ENCODE measurements at places on chromosomes 16 and 17.
A peak's percentile ranks its signal among the peaks of the same experiment; 100 is the strongest.

- DNase-seq, result no peak
These were observed 92.5 kb upstream of the PLCG2 start for GRCh38 chr16:81686391-81687130.

- no peak for DNase-seq
These were observed 17.5 kb upstream of the DLX4 start for GRCh38 chr17:49951362-49952082.

- DNase-seq, result peak; percentile 8
These were observed 167.4 kb upstream of the CACNG5 start for GRCh38 chr17:66667491-66668030.

DNA sequence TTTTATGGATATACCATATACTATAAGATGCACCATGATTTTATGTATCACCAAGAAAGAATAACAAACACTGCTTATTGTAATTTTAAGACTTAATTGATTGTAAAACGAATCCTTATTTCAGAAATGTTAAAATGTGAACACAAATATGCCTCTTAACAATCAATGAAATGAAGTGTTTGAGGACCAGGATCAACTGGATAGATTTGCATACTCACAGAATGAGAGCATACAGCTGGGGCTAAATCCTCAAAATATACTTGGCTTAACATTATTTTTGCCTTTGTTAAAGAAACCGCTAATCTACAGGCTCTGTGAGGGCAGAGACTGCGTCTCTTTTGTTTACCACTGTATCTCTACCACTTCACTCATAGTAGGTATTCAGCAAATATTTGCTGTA is 93.6 kb downstream of the SPACA3 start:
- no peak for DNase-seq

- no peak for DNase-seq
These were observed 60.3 kb downstream of the GRIN2A start for GRCh38 chr16:10121897-10122425.

DNA sequence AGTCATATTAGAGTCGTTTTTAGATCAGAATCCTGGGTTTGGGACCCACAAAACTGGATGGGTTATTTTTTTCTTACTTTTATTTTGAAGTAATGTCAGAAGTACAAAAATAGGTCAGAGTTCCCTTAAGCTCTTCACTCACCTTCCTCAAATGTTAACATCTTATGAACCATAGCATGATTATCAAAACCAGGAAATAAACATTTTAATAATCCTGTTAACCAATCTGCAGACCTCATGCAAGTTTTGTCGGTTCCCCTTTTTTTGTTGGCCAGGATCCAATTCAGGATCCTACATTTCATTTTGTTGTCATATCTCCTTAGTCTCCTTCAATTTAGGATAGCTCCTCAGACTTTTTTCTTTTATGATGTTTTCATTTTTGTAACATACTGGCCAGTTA is 162.0 kb downstream of the CHD9 start:
- no peak for DNase-seq

DNA sequence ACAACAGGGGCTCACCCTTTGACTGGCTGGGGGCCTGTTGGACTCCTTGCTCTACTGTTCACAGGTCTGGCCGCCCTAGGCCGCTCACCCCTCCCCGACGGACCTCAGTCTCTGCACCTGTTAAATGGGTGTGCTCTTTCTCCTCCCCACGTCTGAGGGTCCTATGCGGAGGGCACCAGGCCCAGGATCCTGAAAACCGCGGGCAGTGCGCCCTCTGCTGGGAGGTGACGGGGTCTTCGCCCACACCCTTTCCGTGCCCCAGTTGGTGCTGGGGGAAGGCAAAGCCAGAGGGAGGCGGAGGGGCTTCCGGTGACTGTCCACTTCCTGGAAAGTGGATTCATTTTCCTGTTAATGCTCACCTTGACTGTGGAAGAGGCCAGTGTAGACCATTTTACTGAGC is 1010.9 kb downstream of the KCNJ18 start:
- no peak for DNase-seq

DNA sequence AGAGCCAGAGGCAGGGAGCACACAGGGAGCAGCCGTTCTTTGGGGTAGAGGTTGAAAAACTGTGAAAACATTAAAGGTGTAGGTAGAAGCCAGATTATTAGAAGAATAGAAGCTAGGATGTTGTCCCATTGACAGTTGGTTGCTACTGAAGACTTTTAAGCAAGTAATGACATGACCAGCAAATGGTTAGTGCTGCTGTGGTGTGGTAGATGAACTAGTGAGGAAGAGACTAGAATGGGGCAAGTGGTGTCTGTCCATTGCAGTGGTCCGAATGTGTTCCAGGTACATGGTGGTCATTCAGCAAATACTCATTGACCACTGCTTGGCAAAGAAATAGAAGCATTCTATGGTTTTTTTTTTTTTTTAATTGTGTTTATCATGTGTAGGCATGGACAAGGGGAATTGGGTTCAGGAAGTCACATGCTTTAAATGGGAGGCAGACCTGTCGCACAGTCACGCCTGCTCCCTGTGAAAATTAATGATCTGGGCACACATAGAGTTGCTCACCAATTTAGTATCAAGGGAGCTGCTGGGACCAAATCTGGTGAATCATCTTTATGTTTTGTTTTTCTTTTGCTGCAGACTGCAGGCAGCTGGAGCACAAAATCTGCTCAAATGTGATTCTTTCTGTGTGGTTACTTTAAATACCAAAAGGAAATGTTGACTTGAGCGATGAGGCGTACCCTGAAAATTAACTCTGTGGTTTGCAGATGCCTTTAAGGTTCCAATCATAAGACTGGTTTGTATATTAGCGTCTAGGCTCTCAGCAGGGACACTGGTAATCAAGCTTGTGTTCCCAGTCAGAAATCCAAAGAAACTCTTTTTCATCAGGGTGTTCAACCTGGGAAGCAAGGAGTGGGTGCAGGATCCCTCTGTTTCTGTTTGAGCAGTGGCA is 30.7 kb downstream of the YPEL2 start:
- DNase-seq, result no peak

DNA sequence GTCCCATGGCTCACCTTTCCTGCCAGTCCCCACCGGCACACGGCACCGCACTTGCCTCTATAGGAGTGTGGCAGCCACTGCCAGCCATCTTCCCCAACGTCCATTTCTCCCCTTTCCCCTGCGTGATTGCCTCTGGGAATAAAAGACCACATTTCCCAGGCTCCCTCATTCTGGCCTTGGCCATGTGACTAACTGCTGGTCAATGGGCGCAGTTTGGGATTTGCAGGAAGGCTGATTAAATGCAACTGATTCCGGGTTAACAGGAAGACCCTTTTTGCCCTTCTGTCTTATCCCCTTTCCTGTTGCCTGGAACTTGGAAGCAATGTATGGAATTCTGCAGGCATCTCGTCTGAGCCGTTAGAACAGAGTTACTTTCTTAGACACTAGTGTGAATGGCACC is 3.0 kb downstream of the BTBD17 start:
- DNase-seq, result no peak

DNA sequence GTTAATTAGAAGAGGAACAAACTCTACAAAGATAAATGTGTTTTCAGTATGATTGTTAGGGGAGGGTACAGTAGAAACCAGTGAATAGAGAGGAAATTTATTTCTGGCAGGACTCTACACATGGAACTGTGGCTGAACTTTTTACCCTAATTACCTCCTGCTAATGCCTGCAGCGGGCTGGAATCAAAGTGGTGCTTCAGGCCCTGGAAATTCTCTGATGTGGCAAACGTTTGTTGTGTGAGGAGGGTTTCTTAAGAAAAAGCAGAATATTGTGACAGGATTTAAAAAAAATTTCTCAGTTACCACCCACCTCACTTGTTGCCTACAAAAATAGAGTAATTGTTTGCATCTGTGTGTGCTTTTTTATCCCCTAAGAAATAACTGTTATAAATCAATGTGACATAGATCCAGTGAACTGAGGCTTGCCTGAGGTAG is 154.5 kb downstream of the BCAS3 start:
- DNase-seq, result no peak

DNA sequence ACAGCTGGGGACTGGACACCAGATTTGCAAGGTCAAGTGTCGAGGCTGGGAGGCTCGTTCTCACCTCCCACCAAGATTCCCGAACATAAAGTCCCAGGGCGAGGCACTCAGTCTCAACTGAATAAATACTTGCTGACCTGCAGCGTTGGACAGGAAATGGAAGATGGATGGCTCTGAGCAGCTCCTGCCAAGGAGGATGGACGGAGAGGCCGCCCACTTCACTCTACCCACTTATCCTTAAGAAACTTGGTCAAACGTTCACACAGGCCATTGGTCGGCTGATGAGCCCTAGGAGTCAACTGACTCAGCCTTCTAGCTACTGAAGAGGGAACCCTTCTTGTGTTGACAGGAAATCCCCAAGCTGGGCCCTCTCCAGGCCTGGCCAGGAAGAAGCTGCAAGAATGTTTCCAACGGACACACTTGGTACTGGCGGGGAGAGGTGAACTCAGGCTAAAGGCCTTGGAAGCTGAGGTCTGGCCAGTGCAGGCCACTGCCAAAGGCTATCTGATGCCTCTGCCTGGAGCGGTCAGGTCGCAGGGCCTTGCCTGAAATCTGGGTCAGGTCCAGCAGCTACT is 50.0 kb downstream of the VAC14 start:
- no peak for DNase-seq

- DNase-seq, result no peak
These were observed 18.1 kb upstream of the TMEM132E start for GRCh38 chr17:34561328-34561727.

GRCh38 chr17:29390851-29391631 is 878 bp downstream of the TAOK1 start:
- DNase-seq, result no peak

GRCh38 chr17:72392056-72393010 is 271.5 kb downstream of the SOX9 start:
- no peak for DNase-seq

DNA sequence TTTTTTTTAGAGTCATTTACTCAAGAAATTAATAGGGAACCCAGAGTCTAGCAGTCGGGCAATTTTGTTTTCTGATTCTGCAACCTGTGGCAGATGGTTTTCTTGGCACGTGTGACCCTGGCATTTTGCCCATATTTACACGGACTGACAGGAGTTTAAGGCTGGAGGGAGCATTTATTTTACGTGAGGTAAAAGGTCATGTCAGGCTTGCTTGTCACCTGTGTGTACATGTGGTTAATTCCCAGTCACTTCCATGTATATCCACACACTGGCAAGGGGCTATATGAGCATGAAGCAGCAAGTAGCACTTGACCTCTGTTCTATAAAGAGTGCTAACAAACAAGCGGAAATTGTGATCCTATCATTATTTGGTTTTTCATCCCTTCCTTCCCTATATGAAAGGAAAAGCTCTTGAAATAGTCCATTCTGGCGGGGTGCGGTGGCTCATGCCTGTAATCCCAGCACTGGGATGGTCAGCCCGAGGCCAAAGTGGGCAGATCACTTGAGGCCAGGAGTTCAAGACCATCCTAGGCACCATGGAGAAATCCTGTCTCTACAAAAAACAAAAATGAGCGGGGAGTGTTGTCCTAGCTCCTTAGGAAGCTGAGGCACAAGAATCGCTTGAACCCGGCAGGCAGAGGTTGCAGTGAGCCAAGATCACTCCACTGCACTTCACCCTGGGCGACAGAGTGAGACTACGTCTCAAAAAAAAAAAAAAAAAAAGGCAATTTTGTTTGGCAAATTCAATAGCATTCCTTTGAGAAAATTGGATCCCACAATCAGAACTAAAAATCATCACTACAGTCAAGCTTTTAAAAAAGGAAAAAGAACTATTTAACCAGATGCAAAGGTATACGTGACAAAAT is 2.1 kb downstream of the SPAG9 start:
- no peak for DNase-seq

DNA sequence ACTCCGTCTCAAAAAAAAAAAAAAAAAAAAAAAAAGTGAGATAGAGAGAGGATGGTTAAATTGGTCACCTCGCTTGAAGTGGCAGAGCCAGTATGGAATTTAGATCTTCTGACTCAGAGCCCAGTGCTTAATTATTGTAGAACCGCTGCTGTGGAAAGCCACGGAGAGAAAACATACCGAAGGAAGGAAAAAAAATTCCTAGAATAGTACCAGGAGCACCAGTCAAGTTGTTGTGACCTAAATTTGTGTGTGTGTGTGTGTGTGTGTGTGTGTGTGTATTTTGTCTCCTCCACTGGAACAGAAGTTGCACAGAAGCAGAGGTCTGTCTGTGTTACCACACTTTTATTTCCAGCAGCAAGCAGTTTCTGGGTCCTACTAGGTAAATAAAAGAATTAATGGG is 10.6 kb upstream of the NUP85 start:
- no peak for DNase-seq

DNA sequence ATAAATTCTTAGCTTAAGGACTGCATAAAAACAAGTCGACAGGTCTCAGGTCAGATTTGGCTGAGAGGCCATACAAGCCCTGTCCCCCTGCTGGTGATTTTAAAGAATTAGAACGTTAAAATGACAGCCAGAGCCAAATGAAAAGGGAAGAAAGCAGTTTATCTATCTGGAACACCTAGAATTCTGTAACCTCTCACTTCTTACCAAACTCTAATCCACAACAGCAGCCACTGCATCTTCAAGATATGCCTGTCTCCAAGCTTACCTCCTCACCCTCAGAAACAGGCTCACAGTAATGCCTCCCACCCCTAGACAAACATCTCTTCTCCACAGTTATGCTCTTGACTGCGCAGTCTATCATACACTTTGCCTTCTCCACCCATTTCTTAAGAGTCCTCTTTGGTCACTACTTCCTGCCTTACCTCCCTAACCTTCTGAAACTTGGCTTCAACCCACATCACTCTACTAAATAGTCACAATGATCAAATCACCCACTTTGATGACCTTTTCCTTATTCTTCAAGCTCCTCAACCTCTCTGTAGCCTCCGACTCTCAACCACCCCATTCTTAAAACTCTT is 14.2 kb downstream of the ANKFY1 start:
- no peak for DNase-seq

GRCh38 chr16:2008009-2008526 is 1.6 kb downstream of the ZNF598 start:
- no peak for DNase-seq

- DNase-seq, result no peak
These were observed 235.8 kb upstream of the NLRP1 start for GRCh38 chr17:5819921-5820685.

GRCh38 chr16:49619811-49620157 is 236.1 kb downstream of the ZNF423 start:
- DNase-seq, result no peak

GRCh38 chr16:5228369-5228768 is 130.8 kb upstream of the EEF2KMT start:
- DNase-seq, result no peak

DNA sequence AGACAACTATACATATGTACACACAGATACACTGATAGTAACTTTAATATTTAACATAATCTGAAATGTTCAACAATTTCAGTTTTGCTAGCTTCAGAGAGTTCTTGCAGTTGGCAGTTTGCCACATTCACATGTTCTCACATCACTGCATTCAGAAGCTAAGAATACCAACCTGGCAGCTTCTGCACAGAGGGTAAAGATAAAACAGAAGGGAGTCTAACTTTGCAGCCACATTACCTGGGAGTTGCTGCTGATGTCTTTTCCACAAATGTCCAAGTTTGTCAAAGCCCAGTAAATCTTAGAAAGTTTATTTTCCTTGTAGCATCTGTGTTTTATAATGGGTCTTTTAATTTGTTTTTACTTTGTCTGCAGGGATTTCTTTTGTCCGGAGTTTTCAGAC is 332.0 kb downstream of the BCAS3 start:
- DNase-seq, result no peak
